CD8-positive, alpha-beta memory T cell (primary cell): ENCODE measurements at places on chromosomes 16 and 17. TPM values are rescaled to one million over a fixed set of nuclear protein-coding genes. Genes with fewer than 3 reads are reported as not detected.

DNA sequence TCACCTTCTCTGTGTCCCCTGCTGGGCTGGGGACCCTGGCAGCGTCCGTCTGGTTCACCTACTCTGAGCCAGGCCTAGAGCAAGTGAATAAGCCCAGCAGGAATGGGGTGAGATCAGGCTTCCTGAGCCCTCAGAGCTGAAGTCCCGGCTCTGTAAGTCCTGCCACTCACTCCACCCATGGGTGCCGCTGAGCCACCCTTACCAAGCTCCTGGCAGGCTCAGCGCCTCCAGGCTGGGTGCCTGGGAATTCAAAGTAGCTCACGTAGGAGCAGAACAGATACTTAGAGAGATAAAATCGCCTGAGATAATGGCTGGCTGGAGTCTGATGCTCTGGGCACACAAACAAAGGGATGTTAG, 9.8 kb upstream of the LASP1NB start:
- DNase-seq = no peak

DNA sequence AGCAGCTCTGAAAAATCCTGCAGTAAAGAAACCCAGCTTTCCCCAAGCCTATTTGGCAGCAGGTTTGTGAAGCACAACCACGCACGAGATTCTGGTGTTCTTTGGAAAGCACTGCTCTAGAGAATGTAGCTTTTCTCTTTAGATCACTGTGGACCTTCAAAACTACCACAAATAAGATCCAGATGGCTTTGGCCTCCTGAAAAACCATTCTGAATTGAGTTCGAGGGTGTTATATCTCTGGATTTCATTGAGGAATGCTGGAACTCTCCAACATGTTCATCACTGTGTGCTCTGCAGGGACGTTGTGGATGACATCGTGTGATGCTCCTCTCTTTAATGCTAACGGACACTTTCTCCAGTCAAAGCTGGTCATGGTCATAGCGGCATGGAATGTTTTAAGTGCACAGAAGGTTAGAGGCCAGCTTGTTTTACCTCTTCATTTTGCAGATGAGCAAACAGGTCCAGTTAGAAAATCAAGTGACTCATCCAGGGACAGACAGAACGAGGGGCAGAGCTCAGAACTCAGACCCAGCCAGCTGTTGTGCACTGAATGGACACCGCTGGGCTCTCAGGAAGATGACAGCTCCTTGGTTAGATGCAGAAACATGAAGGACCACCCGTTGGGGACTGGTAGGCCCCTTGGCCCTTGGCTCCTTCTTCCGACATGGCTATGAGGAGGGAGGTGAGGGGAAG, 37.2 kb downstream of the CCDC42 start:
- DNase-seq = no peak

GRCh38 chr17:13503526-13503925, 98.2 kb downstream of the HS3ST3A1 start:
- no peak for DNase-seq

Gene RASL10B
- 0.12 TPM for polyA plus RNA-seq

DNA sequence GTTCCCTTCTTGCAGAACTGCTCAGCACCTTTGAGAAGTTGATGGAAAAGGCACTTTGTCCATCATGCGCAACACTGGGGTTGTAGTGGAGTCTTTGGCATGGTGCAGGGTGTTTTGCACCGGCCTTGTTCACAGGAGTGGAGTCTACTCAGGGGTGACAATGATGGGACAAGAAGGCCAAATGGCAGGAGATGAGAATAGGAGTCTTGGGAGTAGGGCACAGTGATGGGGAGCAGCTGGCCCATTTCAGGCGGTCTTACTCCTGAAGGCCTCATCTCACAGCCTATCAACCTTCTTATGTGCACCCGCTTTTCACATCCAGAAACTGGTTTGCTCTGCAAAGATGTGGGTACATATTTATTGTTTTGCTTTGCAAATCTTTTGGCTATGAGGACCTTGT, 13.4 kb upstream of the KCNG4 start:
- no peak for DNase-seq

Gene SPATA32
- polyA plus RNA-seq = 0.33 TPM

- DNase-seq = no peak
These were observed 8.1 kb downstream of the OR2C1 start for GRCh38 chr16:3363793-3364192.

Gene C16orf95
- 2.5 TPM for polyA plus RNA-seq

Gene CEP95
- polyA plus RNA-seq = 15.7 TPM

Gene PIPOX
- polyA plus RNA-seq = 0.99 TPM

- no peak for DNase-seq
These were observed 167.2 kb downstream of the C16orf78 start for GRCh38 chr16:49540836-49541235.

GRCh38 chr16:6363396-6363795, 969.2 kb upstream of the RBFOX1 start:
- no peak for DNase-seq

GRCh38 chr17:7997186-7997585, 5.2 kb upstream of the GUCY2D start:
- DNase-seq = no peak

- DNase-seq = no peak
These were observed 228.8 kb downstream of the CDH11 start for GRCh38 chr16:64892835-64893785.

DNA sequence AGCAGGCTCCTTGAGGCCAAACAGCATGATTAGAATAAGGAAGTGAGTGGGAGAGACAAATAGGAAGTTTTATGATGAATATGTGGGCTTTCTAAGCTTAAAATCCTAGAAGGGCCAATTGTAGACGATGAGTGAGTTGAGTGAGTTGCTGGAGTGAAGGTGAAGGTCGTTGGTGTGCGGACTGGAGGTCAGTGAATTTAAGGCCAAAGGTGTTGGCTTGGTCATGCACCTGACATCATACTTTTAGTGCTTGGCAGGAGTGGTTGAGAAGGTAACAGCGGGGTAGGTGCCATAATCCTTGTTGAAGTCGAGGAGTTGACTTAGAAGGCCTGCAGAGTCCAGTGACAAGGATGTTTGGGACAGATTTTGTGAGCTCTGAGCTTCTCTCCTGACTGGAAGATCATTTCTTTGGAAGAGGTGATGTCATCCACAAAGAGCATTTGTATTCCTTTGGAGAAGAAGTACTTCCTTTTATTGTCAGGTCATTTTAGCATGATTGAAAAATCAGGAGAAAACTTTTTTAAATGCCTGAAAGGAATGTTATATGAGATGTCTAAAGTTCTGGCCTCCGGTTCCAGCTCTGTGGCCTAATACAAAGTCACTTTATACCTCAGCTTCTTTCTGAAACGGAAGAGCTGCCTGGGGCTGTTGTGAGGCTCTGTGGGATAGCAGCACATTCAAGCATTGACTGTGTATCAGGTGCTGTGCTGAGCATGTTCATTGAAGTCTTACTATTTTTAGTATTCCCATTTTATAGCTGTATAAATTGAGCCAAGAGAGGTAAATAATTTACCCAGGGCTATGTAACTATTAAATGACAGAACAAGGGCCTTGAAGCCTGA, 53.6 kb upstream of the TBX2 start:
- DNase-seq = no peak
